ENCODE measurements at places on chromosomes 6 and 20. TPM values are rescaled to one million over a fixed set of nuclear protein-coding genes. Genes with fewer than 3 reads are reported as not detected.

HLA-DRA gene
- total RNA-seq: 82.1 TPM

GRCh38 chr6:149845549-149845948 is 18.6 kb downstream of the LRP11 start:
- DNase-seq: no peak

DNA sequence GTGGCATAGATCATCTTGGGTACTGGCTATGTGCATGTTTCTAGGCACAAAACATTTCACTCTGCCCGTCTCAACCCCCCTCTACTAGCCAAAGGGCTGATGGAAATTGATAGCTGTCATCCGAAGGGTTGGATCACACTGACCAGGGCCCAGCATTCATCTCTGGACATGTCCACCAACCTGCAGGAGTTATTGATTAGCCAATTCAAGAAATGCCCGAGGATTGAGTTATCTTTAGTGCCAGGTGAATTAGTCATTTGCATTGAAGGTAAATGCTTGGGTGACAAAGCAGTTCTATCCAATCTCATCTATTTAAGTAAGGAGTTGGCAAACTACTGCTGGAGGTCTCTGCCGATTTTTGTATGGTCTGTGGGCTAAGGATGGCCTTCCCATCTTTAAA is 80.1 kb downstream of the CD164 start:
- DNase-seq: no peak

GRCh38 chr20:40896814-40897700 is 131.6 kb upstream of the TOP1 start:
- DNase-seq: no peak

DNA sequence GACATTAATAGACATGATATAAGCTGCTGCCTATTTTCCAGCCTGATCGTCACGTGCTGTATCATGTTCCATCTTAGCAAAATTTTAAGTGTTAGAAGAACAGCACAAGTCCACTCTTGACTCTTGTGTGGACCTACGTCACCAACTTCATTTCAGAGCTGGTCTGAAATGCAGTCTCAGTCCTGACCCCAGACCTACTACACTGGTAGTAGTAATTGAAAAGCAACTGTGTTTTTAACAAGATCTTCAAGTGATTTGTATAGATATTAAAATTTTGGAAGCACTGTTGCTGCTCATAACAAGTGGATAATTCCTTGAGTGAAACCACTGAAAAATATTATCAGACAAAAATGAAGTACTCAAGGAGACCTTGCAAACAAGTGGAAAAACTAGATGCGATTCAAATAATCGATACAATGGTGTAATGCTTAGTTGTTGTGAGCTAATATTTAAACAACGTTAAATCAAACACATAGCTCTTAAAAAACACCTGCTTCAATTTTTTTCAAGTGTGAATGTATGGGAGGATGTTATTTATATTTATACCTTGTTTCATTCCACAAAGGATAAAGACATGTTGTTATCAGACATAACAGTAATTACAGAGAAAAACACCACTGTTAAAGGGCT is 110.9 kb upstream of the JAG1 start:
- no peak for DNase-seq

DNA sequence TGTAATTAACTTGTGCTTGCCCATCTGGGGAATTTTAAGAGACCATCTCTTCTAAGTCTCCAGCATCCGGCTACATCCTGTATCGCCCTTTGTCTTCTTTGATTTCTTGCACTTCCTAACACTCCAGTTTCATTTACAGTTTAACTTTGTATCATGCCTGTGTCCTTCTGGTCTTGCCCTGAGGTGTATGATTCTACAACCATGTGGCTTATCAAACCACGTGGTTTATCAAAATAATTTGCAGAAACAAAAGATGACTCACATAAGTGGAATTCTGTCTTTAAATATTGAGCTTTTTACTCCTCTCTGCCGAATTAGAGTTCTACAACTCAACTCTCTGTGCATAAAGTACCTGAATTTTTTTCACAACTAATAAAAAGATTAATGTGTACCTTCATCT is 580.7 kb downstream of the KIF16B start:
- DNase-seq: no peak

GRCh38 chr6:97947841-97948240 is 664.8 kb upstream of the MMS22L start:
- DNase-seq: no peak

PLTP gene
- 69.5 TPM for total RNA-seq

OVOL2 gene
- 0.17 TPM for total RNA-seq

- DNase-seq: no peak
Measured at GRCh38 chr6:146850981-146851380, 252.2 kb downstream of the ADGB start.

DNA sequence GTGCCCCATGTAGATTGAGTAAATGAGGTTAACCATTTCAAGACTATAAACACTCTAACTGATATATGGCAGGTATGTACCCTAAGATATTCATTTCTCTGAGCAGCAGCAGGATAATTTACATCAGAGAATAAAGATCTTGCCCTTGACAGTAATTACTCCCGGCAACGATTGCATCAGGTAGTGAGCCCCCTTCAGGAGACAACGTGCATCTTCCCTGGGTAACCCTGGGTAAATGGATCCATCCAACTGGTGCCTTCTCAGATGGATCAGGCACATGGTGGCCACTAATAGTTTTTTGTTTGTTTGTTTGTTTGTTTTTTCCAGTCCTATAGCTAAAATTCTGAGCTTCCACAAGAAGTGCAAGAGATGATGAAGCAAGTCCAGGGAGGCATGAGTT is 469.4 kb upstream of the SLC35B3 start:
- DNase-seq: no peak

- DNase-seq: no peak
Measured at GRCh38 chr20:32964575-32964974, 39.7 kb downstream of the SUN5 start.

- DNase-seq: no peak
Measured at GRCh38 chr6:134806180-134806798, 143.6 kb downstream of the ALDH8A1 start.

- no peak for DNase-seq
Measured at GRCh38 chr6:119986934-119987549, 637.5 kb upstream of the MAN1A1 start.

PSMB9 gene
- total RNA-seq: 11.7 TPM

DNA sequence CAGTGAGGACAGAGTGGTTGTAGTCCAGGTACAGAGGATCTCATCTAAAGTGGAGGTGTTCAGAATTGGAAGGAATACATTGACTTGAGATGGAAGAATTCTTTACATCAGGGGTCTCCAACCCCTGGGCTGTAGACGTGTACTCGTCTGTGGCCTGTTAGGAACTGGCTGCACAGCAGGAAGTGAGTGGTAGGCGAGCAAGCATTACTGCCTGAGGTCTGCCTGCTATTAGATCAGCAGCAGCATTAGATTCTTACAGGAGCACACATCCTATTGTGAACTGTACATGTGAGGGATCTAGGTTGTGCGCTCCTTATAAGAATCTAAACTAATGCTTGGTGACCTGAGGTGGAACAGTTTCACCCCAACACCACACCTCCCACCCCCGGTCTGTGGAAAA is 121.1 kb downstream of the CDKAL1 start:
- DNase-seq: no peak

- DNase-seq: no peak
Measured at GRCh38 chr6:44539701-44540355, 152.3 kb downstream of the CDC5L start.

AGER gene
- 0.47 TPM for total RNA-seq

MYMX gene
- not detected for total RNA-seq

DNA sequence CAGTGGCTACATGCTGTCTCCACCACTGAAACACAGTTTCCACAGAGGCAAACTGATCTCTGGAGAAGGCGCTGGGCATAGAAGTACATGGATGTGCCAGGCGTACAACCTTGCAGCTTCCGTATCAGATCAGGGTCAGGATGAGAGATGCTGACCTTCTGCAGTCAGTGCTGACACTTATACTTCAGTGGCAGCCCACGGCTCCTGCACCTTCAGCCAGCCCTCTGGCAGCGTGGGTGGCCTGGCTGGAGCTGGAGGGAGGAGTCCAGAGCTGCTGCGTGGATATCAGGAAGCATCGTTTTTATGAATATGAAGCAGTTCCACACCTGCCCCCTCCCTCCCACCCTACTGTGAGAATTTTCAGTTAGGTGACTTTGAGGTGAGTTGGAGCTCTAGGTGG is 149.3 kb downstream of the CFAP61 start:
- DNase-seq: no peak

GRCh38 chr20:36307412-36308325 is 1.5 kb downstream of the DLGAP4 start:
- no peak for DNase-seq

- DNase-seq: no peak
Measured at GRCh38 chr6:139531148-139532115, 157.0 kb upstream of the CITED2 start.

DNA sequence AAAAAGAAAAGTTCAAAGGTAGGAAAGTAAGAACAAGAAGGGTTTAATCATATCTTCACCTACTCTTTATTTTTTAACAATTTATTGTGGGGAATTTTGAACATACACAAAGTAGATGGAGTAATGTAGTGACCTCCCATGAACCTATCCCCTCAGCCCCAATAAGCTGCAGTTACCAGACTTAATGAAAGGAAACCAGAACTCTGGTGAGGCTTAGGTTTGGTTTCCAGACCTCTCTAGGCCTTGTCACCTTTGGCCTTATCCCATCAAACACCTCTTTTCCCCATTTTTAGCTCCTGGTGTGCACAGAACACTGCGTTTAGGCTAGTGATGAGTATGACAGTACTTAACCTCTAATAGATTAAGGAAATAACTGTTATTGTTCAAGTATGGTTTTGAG is 42.0 kb downstream of the CBFA2T2 start:
- DNase-seq: no peak

RAET1G gene
- total RNA-seq: not detected

GRCh38 chr6:44435500-44435899 is 48.0 kb downstream of the CDC5L start:
- no peak for DNase-seq

ENPP5 gene
- 3.2 TPM for total RNA-seq

GRCh38 chr6:4797587-4797986 is 21.4 kb downstream of the CDYL start:
- no peak for DNase-seq

DNA sequence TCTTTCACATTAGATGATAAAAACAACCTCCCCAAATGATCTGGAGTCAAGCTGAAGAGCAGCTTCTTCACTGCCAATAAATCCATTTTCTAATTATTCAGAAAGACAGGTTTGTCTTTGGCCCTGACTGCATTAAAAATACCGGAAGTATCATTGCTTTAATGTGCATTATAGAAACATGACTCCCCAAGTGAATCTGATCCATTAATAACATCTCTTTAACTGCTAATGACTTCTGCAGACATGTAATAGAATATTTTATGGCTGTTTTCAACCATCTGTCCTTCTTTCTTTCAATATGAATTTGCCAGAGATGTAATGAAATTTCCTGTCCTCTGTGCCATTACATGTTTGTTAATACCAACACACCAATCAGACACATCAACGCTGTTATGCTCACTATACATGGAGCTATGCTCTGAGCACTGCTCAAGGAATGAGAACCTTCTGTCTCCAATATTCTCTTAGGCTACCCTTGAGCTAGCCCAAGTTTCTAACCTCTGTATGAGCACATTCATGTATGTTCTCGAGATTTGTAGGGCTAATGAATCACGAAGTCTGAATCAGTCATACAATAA is 87.8 kb downstream of the LYRM4 start:
- no peak for DNase-seq

HEY2 gene
- 1.0 TPM for total RNA-seq

DNA sequence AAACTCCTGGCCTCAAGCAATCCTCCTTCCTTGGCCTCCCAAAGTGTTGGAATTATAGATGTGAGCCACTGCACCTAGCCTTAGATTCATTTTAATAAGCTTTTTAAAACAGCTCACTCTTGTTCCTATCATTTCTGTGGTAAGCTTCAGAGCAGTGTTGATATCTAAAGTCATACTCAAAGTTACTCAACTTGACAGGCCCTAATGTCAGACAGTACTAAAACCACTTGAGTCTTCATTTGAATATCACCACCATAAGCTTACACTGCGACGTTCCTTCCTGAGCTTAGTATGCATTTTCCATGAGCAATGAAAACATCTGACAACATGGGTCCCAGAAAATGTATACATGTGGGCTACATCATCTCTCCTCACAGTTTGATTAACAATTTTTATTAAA is 6.0 kb downstream of the FUCA2 start:
- no peak for DNase-seq

BRPF3 gene
- 14.9 TPM for total RNA-seq

DNA sequence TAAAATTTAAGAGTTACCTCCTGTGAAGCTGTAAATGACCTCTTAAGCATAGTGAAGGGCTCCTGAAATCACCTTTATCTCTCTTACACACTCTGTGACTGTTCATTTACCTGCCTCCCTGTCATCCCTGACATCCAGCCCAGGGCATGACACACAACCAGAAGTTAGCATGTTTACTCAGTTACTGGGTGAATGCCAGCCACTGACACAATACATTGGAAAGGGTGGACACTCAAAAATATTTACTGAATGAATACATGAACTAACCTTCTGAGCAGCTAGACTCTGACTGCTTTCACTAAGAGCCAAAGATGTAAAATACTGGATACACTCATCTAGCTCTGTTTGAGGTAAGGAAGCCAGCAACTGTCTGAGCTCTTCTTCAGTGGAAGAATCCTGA is 25.3 kb downstream of the SERAC1 start:
- DNase-seq: peak; percentile 47

- no peak for DNase-seq
Measured at GRCh38 chr20:56624786-56625681, 4.1 kb upstream of the TFAP2C start.

DNA sequence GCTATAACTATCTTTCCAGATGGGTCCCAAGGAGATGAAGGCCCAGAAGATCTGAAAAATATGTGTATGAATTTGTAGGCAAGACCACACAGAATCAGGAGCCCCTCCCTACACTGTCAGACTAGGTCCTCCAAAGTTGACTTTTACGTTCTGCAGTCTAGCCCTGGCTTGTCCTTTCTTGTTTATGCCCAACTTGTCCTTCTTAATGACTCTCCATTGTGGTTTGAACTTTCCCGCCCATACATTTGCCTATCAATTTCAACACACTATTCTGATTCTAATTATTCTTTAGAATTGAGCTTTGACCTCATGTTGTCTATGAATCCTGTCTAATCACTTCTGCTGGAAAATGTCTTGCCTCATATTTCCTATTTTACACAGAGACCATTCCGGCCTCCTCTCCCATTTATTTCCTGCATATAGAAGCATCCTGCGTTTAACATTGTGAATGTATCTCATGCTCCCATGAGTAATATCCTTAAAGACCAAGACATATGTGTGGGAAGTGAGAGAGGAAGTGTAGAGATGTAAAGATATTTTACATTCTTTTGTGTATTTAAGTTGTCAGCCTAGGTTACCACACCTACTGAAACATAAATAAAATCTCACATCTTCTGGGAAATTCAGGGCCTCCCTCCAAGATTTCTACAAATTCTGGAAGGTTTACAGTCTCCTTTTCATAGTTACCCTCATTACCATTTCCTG is 348.3 kb downstream of the BCKDHB start:
- DNase-seq: no peak

DNA sequence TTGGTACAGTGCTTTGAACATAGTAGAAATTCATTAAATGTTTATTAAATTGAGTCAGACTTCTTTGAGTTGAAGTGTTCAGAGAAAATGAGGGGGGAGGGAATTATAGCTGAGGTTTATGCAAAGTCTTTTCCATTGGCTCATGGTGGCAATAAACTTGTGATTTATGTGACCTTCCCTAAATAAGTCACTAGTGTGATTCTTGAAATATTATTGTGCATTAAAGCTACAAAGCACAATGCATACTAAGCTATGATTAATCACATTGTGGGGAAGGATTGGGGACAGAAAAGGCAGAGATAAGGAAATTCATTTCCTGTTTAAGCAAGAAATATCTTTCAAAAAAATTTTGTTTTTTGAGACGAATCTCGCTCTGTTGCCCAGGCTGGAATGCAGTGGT is 877.5 kb downstream of the TFAP2A start:
- no peak for DNase-seq

Measured in liver (tissue), 10 donors.